ENCODE measurements at places on chromosomes 6 and 20. TPM values are rescaled to one million over a fixed set of nuclear protein-coding genes. Genes with fewer than 3 reads are reported as not detected.

The PGC gene
- not detected for total RNA-seq

The RCAN2 gene
- 3.7 TPM for total RNA-seq

The SLC22A2 gene
- not detected for total RNA-seq

The DDO gene
- total RNA-seq, result 1.3 TPM

The TAF4 gene
- 2.4 TPM for total RNA-seq

The PLTP gene
- 18.3 TPM for total RNA-seq

The OOEP gene
- not detected for total RNA-seq

The ASIP gene
- total RNA-seq, result not detected

The AARS2 gene
- total RNA-seq, result 9.2 TPM

The RIPOR3 gene
- total RNA-seq, result 21.7 TPM

The PI16 gene
- total RNA-seq, result 0.43 TPM

The GDAP1L1 gene
- under 0.01 TPM for total RNA-seq

The PTGIS gene
- 605 TPM for total RNA-seq

The APOM gene
- total RNA-seq, result 2.8 TPM

The ELOVL2 gene
- total RNA-seq, result 3.9 TPM

The PMEPA1 gene
- total RNA-seq, result 1.3 TPM

The DNAAF9 gene
- 9.2 TPM for total RNA-seq

The ZBTB46 gene
- 9.7 TPM for total RNA-seq

The SIRPA gene
- 16.6 TPM for total RNA-seq

The GSTA4 gene
- total RNA-seq, result 37.3 TPM

The PTK6 gene
- total RNA-seq, result under 0.01 TPM

The PRDM1 gene
- 1.2 TPM for total RNA-seq

The PDE7B gene
- 58.1 TPM for total RNA-seq

The NKAPL gene
- 1.8 TPM for total RNA-seq

The SYNJ2 gene
- total RNA-seq, result 21.6 TPM

The PLN gene
- 0.28 TPM for total RNA-seq

The SLC17A3 gene
- total RNA-seq, result not detected

The ESF1 gene
- 10.2 TPM for total RNA-seq

The SLC22A7 gene
- not detected for total RNA-seq

The ABRACL gene
- 36.8 TPM for total RNA-seq

The HLA-DRB1 gene
- total RNA-seq, result not detected

The SH3BGRL2 gene
- 2.2 TPM for total RNA-seq

The SPATA25 gene
- total RNA-seq, result 1.9 TPM

The PLCB1 gene
- 50.3 TPM for total RNA-seq

The SOX18 gene
- total RNA-seq, result not detected

The CD24 gene
- 0.57 TPM for total RNA-seq

The ULBP1 gene
- under 0.01 TPM for total RNA-seq

The HRH3 gene
- total RNA-seq, result not detected

The OTOR gene
- total RNA-seq, result not detected

The TCP11 gene
- total RNA-seq, result not detected

All from smooth muscle cell of bladder (primary cell).